H7 (cell line): ENCODE measurements at places on chromosomes 6 and 20.

DNA sequence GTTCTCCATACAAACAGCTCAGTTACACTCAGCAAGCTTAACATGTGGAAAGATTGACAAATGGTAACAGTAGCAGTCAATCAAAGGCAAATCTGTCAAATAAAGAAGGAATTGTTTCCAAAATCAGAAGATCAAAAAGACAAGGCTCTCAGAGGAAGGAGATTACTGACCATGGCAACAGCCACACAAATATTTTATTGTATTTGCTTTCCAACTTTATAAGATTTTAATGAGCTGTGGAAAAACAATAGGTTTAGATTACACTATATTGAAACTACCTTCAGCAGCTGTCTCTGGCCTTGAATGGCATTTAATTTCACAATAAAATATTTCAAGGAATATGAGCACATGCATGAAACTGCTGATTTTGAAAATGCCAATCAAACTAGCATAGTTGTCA, 1143.9 kb upstream of the GJE1 start:
- no peak for DNase-seq

DNA sequence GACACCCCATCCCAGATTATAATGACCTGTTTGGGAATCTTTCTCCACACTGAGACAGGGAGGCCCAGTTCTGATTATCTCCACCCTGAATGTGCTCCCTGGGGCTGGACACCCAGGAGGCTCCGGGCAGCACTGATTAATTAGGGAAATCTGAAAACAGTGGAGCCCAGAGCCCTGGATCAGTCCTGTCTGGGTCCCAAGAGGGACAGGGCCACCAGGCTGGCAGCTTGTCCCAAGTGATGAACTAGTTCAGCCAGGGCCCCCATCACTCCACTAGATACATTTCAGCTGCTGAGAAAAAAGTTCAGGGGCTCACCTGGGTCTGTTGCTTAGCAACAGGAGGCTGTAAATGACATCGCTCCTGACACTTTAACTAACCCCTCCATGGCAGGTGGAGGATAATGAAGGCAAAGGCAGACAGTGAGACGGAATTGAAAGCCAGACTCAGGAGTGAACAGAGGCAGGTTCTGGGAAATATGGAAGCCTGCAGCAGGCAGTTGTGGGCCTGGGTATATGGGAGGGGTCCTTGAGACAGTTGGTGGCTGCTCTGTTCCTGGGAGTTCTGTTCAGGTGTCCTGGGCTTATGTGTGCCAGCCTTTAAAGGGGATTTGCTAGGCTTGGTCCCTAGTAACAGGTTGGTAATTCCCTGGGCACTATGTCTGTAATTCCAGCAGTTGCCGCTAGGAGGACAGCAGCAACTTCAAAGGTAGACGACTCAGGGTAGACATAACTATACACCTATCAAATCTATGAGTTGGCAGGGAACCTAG, 78.3 kb upstream of the CTNNBL1 start:
- peak; percentile 76 for DNase-seq

- DNase-seq = no peak
Measured at GRCh38 chr6:2641044-2641725, 109.5 kb downstream of the MYLK4 start.

GRCh38 chr20:6703656-6704055, 63.8 kb upstream of the BMP2 start:
- no peak for DNase-seq

DNA sequence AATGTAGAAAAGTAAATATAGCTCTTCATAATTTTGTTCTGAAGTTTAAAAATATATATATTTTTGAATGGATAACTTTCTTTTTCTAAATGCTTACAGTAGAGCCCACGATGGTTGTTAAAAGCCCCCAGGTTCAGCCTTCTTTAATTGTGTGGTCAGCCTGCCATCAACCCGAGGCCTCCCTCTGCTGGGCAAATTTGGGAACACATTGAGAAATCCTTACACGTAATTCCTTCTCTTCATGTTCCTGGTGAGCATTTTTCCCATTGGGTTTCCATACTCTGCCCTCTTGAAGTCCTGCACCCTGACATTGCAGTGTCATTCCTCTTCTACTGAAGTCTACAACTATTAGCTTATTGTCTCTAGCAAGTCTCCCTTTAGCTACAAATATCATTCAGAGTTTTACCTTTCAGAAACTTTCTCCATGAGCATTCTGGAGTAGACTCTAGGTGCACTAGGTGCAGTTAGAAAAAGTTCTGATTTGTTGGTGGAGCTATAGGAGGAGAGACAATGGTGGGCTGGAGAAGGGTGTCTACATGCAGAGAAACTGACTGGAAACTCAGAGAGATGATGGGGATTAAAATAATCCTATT, 40.6 kb downstream of the TRIM38 start:
- DNase-seq = peak; percentile 68

- DNase-seq = no peak
Measured at GRCh38 chr20:34074101-34074760, 37.8 kb downstream of the EIF2S2 start.

DNA sequence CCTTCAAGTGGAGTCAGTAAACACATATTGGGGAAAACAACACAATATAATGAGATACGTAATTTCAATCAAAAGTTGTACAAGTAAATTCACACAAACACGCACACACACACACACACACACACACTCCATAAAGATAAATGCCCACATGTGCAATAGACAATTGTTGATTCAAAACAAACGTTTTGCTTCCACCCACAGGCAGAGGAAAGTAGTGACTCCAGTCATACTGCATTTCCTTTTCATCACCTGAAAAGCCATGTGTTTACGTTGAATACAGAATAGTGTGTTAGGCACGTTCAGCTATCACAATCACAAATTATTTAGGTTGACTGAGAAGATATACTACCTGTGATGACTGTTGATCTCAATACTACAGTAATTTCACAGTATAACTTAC, 443.8 kb upstream of the MANEA start:
- no peak for DNase-seq

- no peak for DNase-seq
Measured at GRCh38 chr6:28769626-28770402, 154.0 kb downstream of the TRIM27 start.

DNA sequence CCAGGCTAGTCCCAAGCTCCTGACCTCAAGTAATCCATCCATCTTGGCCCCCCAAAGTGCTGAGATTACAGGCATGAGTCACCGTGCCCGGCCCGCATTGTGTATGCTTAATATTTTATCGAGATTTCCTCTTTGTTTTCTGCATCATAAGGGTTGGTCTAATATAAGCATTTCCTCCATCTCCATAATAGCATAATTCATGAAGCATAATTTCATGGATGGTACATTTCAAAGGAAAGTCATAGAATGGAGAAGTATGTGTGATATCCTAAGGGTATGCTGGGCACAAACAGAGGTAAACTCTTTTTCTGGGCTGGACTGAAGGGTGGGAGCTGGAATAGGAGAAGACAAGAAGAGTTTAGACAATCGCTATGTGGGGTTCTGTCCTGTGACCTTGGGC, 17.5 kb upstream of the TIAM2 start:
- DNase-seq = no peak

- no peak for DNase-seq
Measured at GRCh38 chr6:135300576-135300975, 119.5 kb downstream of the MYB start.

- DNase-seq = peak; percentile 47
Measured at GRCh38 chr6:167329014-167329413, 4.1 kb downstream of the TTLL2 start.

GRCh38 chr20:21353236-21353635, 44.1 kb downstream of the NKX2-4 start:
- DNase-seq = no peak

DNA sequence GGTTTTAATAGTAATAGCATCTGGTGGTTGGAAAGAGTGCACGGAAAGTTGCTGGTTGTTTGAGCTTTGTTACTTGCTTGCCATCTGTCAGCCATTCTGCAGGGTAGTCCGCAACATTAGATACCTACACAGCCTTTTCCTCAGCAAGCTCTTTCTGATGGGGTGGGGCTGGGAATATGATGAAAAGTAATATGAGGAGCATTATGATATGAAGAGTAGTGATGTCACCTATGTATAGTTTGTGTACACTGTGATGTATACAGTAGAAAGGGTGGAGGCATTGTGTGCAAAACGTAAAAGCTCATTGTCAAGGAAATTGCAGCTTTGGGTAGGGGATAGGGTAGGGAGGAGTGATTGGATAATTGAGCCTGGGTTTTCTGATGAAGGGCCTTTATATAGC, 16.1 kb downstream of the SCAF8 start:
- no peak for DNase-seq

DNA sequence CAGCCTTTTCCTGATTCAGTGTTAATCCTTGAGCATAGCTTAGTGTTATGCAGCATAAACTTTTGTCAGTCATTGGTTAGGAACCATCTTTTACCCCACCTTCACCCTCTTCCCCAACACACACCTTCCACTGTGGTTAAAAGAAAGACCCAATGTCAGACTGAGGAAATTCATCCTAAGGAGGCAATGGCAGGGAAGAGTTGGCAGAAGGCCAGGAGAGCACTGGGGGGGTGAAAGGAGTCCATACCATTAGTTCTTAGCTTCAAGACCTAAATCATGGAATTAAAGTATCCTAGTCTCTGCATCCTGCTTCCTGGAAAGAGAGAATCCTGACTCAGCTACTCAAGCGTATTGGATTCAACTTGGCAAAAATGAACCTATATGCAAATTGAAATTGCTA, 16.9 kb upstream of the TAB2 start:
- no peak for DNase-seq

DNA sequence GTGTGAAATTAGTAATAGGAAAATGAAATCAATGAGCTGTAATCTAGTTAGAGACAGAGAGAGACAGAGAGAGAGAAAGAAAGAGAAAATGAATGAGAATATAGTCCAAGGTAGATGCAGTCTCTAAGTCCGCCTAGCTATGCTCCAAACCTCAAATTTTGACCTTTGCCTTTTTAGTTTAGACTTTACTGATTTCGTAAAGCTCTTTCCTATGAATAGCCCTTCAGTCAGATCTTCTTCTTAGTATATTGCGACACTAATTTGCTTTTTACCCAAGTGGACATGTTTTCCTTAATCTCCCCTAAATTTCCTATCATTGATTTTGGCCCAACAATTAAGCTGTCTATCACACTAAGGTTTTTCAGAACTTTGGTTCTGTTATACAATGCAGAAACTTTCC, 49.5 kb downstream of the TFAP2D start:
- DNase-seq = no peak

DNA sequence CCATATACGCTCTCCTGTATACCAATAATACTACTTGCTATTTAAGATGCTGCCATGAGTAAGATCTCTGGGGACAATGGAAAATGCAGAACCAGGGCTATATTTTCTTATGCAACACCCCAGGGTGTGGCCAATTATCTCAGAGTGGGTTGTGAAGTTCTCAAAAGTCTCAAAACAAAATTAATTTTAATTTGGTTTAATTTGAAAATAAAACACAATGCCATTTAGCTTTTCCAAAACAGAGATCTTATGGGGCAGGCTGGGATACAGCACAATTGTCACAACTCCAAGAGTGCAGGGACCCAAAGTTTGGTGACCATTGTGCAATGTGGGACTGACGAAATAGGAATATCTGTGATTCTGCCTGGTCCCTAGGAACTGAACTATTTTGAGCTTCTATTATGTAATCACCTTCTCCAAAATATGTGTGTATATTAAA, 43.1 kb downstream of the MBOAT1 start:
- DNase-seq = no peak

DNA sequence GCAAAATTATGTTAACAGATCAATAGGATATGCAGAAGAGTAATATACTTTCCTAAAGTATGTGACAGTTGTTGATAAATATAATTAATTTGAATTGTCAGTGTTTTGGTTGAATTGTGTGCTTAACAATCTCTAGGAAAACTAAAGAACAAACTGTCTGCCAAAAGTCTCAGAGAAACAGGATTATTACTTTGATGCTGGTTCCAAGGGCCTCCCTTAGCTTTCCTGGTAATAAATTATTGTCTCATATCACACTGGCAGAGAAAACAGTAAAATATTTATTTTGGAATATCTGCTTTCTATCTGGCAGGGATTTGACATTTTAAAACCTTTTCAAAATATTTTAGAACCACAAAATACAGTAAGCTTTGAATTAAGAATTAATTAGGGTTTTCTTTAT, 40.1 kb upstream of the CARMIL1 start:
- DNase-seq = no peak

GRCh38 chr6:30670760-30671527, 1.9 kb downstream of the DHX16 start:
- peak; percentile 66 for DNase-seq

GRCh38 chr6:127550403-127550802, 26.6 kb upstream of the C6orf58 start:
- no peak for DNase-seq
